Activated naive CD8-positive, alpha-beta T cell treated with anti-CD3 and anti-CD28 coated beads, Interleukin-2, amount 10 ng/mL, durations not matched to agents 7 days and 5 days (primary cell): ENCODE measurements at places on chromosomes 5 and 9.

DNA sequence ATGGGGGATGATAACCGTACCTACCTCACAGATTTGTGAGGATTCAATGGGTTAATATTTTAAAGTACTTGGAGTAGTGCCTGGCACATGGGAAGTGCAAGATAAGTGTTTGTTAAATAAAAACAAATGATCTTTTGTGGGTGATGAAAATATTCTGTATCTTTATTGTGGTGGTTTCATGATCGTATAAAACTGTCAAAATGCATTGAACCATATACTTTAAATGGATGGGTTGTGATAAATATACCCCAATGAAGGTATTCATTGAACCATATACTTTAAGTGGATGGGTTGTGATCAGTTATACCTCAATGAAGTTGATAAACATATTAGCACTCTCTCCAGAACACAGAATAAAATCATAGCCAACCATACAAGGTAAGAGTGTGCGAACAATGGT, 234.5 kb downstream of the CRB2 start:
- H3K27me3 ChIP-seq: no peaks in the 10 kb centered on the region
- DNase-seq: no peak
- no peak overlapping the region for H3K4me3 ChIP-seq
- no peaks in the 10 kb centered on the region for H3K4me1 ChIP-seq
- H3K36me3 ChIP-seq: no peaks in the 10 kb centered on the region

GRCh38 chr5:88676637-88677375, 206.2 kb downstream of the MEF2C start:
- peaks cover 32% of the 10 kb centered on the region for H3K4me1 ChIP-seq
- H3K36me3 ChIP-seq: peaks cover 3% of the 10 kb centered on the region
- no peak for DNase-seq
- H3K4me3 ChIP-seq: peak overlapping the region; percentile 29
- no peak overlapping the region for H3K27ac ChIP-seq
- peaks cover 86% of the 10 kb centered on the region for H3K27me3 ChIP-seq

DNA sequence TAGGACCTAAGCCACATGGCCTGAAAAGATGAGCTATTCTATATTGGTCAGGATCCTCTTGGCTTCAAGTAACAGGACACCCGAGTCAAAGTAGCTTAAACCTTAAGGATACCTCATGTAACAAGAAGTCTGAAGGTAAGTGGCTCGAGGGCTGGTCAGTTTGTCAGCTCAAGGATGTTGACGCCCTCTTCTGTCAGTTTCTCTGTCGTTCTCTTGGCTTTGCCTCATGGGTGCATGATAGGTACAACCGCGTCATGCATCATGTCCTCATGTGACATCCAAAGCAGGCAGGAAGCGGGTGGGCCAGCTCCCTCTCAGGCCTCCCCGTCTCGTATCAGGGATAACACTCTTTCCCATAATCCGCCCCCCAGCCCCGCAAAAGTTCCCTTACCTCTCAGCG, 22.1 kb upstream of the TCERG1 start:
- no peaks in the 10 kb centered on the region for H3K36me3 ChIP-seq
- H3K4me1 ChIP-seq: peaks cover 7% of the 10 kb centered on the region
- DNase-seq: no peak

DNA sequence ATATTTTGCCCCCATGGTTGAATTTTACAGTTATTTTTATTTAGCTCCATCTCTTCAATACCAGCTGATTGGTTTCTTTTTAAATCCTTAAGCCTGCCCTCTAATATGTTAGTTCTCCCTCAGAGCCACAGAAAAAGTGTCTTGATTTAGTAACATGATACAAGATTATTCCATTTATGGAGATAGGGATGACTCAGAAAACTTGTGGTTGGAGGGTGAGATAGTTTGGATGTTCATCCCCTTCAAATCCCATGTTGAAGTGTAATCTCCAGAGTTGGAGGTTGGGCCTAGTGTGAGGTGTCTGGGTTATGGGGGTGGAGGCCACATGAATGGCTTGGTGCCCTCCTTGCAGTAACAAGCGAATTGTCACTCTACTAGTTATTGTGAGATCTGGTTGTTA, 115.7 kb downstream of the FBXO38 start:
- no peaks in the 10 kb centered on the region for H3K4me1 ChIP-seq
- no peak overlapping the region for H3K27ac ChIP-seq
- peaks cover 6% of the 10 kb centered on the region for H3K27me3 ChIP-seq
- no peak overlapping the region for H3K4me3 ChIP-seq
- no peak for DNase-seq
- H3K36me3 ChIP-seq: no peaks in the 10 kb centered on the region

DNA sequence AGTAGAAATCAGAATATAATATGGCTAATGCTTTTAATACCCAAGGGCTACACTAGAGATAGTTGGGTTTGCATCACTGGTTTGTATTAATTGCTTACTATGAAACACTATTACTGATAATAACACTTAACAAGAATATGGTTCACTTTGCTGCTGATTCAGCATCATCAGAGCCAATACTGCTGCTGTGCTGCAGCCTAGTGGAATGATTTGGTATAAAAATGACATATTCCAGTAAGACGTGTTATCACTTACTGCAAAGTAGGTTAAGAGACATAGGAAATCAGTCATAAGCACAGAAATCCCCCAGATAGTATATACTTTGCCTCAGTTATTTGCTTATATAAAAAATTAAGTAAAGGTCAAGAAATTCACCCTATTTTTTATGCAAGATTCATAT, 2.8 kb downstream of the CDH10 start:
- no peaks in the 10 kb centered on the region for H3K36me3 ChIP-seq
- H3K4me1 ChIP-seq: no peaks in the 10 kb centered on the region
- no peaks in the 10 kb centered on the region for H3K27me3 ChIP-seq
- H3K4me3 ChIP-seq: no peak overlapping the region
- H3K27ac ChIP-seq: no peak overlapping the region
- DNase-seq: no peak

DNA sequence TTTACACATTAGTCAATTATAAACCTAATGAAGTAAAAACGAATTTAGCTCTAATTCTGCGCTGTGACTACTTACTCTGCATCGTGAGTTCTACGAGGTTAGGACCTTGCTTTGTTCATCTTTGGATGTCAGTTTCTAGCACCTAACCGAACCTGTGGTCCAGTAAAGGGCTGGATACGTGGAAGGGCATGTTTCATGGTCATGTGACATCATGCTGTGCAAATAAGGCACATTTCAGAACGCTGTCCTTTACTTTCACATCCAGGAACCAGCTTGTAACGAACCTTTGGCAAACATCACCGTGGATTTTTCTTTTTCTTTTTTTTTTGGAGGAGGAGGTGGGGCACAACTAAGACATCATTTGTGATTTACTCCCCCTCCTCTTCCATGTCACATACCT, 15.0 kb downstream of the BASP1 start:
- H3K4me1 ChIP-seq: peaks cover 2% of the 10 kb centered on the region
- no peak overlapping the region for H3K27ac ChIP-seq
- H3K27me3 ChIP-seq: no peaks in the 10 kb centered on the region
- H3K36me3 ChIP-seq: no peaks in the 10 kb centered on the region
- DNase-seq: no peak

- peaks cover 16% of the 10 kb centered on the region for H3K27me3 ChIP-seq
- H3K4me1 ChIP-seq: no peaks in the 10 kb centered on the region
- no peaks in the 10 kb centered on the region for H3K36me3 ChIP-seq
- H3K27ac ChIP-seq: no peak overlapping the region
Observed at GRCh38 chr5:34535944-34536623, 120.0 kb upstream of the RAI14 start.

GRCh38 chr9:91643481-91644077, 219.9 kb upstream of the NFIL3 start:
- peaks cover 3% of the 10 kb centered on the region for H3K4me1 ChIP-seq
- no peak overlapping the region for H3K27ac ChIP-seq
- no peaks in the 10 kb centered on the region for H3K36me3 ChIP-seq
- no peak for DNase-seq
- peaks cover 9% of the 10 kb centered on the region for H3K27me3 ChIP-seq
- H3K4me3 ChIP-seq: no peak overlapping the region

DNA sequence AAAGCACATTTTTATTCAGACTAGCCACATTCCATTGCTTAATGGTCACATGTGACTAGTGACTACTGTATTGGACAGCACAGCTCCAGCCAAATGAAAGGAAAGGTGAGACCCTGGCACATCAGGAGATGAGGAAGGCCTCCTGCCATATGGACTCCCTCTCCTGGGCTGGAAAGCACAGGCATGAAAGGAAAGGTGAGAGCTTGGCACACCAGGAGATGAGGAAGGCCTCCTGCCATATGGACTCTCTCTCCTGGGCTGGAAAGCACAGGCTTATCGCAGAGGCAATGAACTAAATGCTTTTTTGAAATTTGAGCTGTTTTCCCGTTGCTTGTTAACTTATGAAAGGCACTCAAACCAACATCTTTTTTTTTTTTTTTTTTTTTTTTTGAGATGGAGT, 144.8 kb upstream of the SLC12A2 start:
- no peak overlapping the region for H3K4me3 ChIP-seq
- H3K27ac ChIP-seq: no peak overlapping the region

DNA sequence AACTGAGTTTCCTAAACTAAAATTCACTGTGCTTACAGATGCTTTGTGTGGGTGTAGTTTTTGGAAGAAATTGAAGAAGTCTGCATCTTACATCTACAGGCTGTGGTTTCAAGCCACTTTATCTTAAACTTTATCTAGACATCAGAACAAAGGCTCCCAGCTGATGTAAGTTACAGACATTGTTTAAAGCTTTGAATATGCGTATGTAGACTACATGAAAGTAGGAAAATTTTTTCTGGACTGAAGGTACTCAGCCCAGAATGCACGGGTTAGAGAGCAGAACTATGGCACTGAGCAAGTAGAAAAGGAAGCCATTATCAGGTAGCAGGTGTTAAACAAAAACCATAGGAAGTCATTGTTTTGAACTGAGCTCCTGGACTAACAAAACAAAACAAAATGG, 185.4 kb downstream of the TTC39B start:
- H3K4me3 ChIP-seq: no peak overlapping the region
- H3K27ac ChIP-seq: no peak overlapping the region
- peaks cover 6% of the 10 kb centered on the region for H3K4me1 ChIP-seq
- no peaks in the 10 kb centered on the region for H3K36me3 ChIP-seq
- DNase-seq: no peak

DNA sequence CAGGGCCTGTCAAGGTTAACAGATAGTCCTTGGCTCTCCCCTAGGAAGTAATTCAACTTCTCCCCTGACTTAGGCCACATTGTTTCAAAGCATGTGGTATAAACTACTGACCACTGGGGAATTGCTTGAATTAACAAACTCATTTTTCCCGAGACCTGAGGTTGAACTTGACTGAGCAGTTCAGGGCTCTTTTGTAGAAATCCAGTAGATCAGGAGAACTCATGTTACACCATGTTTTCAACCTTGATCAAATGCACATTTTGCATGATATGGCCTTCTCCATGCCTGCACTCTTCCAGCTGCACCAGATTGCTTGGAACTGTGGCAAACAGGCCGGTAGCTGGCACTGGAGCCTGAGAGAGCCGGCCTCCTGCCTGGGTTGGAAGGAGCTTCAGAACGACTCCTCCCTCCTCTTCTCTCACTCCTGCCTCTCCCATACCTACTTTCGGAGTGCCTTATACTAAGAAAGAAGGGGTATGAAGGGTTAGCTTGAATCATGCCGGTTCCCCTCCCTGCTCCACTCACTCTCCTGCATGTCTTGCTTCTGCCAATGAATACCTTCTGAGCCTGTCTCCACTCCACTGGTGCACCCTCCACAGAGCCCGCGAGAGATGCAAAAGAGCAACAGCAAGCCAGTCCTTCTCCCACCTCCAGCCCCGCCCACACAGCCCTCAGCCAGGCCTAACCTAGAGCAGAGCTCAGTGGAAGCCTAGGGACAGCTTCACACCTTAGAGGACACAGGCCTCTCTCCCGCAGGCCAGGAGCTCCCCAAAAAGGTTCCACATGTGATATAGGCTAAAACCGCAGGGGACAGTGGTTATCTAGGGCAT, 159.4 kb downstream of the MACROH2A1 start:
- peak; percentile 3 for DNase-seq
- H3K4me3 ChIP-seq: no peak overlapping the region
- H3K27ac ChIP-seq: no peak overlapping the region
- no peaks in the 10 kb centered on the region for H3K4me1 ChIP-seq

- H3K27me3 ChIP-seq: no peaks in the 10 kb centered on the region
- no peak overlapping the region for H3K27ac ChIP-seq
- no peak for DNase-seq
- H3K4me3 ChIP-seq: no peak overlapping the region
Observed at GRCh38 chr9:30630459-30630858, 1754.0 kb upstream of the ACO1 start.

GRCh38 chr5:131264451-131265099, 722 bp downstream of the CDC42SE2 start:
- H3K4me3 ChIP-seq: peak overlapping the region; percentile 90
- H3K4me1 ChIP-seq: peaks cover 33% of the 10 kb centered on the region
- no peaks in the 10 kb centered on the region for H3K27me3 ChIP-seq
- peak; percentile 66 for DNase-seq
- peaks cover 24% of the 10 kb centered on the region for H3K36me3 ChIP-seq
- peak overlapping the region; percentile 85 for H3K27ac ChIP-seq

DNA sequence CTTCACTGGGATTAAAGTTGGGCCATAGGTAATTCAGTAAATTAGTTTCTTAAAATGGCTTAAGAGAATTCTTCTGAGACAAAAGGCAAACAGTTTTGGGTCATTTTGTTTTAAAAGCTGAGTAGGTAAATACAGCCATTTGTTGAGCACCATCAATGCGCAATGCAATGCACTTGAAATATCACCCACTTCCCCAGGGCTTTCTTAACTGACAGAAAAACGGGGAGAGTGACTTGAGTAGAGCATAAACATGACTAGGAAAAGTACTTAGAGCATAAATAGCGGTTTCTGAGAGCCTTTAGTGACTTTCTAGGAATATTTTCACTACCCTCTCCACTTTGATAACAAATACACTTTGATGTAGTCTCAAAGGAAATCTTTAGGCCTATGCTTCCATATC, 27.2 kb downstream of the MLANA start:
- H3K4me1 ChIP-seq: no peaks in the 10 kb centered on the region
- H3K27ac ChIP-seq: no peak overlapping the region
- H3K36me3 ChIP-seq: peaks cover 38% of the 10 kb centered on the region
- H3K27me3 ChIP-seq: no peaks in the 10 kb centered on the region
- H3K4me3 ChIP-seq: no peak overlapping the region
- DNase-seq: no peak

DNA sequence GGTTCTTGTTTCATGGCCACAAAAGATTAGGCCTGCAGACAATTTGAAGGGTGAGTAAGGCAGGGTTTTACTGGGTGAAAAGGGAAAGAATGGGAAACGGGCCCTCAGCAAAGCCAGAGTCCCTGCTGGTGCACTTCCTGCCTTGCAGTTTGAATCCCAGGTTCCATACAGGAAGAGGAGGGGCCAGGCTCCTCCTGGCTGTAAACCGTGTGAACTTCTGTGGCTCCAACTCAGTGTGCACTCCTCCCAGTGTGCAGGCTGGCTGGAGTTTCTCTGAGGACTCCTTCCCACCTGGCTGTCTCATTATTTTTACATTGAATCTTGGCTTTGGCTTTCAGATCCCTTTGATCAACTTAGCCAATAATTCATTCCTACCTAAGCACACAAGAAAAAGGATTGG, 367.1 kb upstream of the KLF4 start:
- no peaks in the 10 kb centered on the region for H3K4me1 ChIP-seq
- no peak for DNase-seq
- no peak overlapping the region for H3K27ac ChIP-seq
- H3K36me3 ChIP-seq: no peaks in the 10 kb centered on the region
- no peaks in the 10 kb centered on the region for H3K27me3 ChIP-seq

GRCh38 chr9:71748280-71748743, 20.0 kb downstream of the CEMIP2 start:
- no peaks in the 10 kb centered on the region for H3K27me3 ChIP-seq
- H3K4me3 ChIP-seq: no peak overlapping the region
- H3K27ac ChIP-seq: no peak overlapping the region
- peaks cover 49% of the 10 kb centered on the region for H3K36me3 ChIP-seq
- H3K4me1 ChIP-seq: peaks cover 13% of the 10 kb centered on the region
- DNase-seq: no peak

GRCh38 chr9:98477884-98478283, 222.4 kb upstream of the TBC1D2 start:
- H3K27ac ChIP-seq: no peak overlapping the region
- no peak for DNase-seq
- H3K4me3 ChIP-seq: no peak overlapping the region
